ENCODE measurements at places on chromosomes 6 and 20.

DNA sequence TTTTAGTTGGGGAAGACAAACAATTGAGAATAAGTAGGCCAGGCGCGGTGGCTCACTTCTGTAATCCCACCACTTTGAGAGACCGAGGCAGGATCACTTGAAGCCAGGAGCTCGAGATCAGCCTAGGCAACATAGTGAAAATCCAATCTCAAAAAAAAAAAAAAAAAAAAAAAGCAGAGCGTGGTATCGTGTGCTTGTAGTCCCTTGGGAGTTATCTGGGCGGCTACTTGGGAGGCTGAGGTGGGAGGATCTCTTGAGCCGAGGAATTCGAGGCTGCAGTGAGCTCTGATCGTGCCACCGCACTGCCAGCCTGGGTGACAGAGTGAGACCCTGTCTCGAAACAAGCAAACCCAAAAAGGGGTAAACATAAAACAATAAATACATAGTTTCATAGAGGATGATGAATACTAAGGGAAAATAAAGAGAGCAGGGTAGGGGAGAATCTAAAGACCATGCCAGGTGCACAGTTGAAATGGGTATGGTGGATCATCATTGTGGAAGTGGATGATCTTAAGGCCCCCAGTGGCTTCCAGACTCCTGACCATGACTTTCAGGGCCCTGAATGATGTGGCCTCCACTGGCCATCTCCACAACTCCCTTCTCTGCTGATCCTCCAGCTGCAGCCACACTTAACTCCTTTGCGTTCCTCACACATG lies 947 bp downstream of the POFUT1 start:
- no peak for DNase-seq

DNA sequence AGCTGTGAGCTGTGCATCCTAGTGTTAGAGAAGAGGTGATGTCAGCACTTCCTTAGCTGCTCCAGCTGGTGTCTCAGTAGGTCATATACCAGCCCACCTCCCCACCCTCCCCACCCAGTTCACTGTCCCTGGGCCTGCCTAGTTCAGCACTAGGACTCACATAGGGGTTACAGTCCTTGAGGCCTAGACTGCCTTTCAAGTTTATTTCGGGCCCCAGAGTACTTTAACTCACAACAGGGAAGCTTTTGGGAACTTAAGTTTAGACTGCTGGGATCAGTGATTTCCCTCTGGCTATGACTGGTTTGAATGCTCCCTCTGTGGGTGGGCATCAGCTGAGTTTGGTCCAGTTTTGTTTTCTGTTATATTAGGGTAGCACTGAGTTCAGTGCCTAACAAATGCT lies 139.2 kb upstream of the MMS22L start:
- no peak for DNase-seq

DNA sequence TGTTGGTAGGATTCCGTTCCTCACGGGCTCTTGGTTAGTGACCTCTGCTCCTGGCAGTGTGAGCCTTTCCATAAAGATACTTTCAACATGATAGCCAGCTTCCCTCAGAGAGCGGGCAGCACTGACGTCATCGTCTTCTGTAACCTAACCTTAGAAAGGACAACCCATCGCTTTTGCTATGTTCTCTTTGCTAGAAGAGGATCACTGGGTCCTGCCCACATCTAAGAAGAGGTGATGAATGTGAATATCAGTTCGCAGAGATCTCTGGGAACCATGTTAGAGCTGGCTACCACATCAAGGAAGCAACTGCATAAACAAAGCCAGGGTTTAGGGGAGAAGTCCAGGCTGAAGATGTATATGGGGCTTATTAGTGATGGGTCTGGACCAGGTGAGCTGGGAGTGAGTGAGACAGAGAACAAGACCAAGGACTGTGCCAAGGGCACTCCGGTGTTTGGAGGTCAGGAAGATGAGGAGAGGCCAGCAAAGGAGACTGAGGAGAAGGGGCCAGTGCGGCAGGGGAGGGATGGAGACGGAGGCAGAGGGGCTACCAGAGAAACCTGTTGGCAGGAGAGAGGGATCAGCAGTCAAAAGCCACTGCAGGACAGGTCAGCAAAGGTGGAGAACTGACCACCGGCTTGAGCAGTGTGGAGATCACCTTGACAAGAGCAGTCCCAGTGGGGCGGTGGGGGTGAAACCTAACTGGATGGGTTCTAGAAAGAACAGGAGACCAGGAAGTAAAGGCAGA lies 39.7 kb downstream of the PIM1 start:
- no peak for DNase-seq

GRCh38 chr20:2022163-2022562 lies 28.3 kb upstream of the PDYN start:
- no peak for DNase-seq

GRCh38 chr6:120282005-120282404 lies 932.4 kb upstream of the MAN1A1 start:
- DNase-seq: no peak

- peak; percentile 46 for DNase-seq
These were observed 526 bp downstream of the SOD2 start for GRCh38 chr6:159692303-159693127.

DNA sequence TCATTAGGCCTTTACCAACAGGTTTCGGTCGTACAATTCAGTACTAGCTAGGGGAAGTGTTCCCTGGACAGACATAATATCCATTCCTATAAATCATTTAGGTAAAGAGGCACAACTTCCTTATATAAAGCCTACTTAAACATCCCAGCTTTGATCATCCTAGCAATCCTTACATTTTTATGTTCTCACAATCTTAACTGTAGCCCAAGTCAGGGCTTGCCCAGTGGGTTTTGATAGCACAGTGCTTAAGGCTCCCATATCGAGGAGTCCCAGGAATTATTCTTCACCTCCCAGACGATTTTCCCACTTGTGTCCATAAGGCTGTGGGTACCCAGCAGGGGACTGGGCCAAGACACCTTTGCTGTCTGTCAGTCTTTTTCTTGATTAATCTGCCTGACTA lies 63.2 kb downstream of the E2F3 start:
- DNase-seq: no peak

GRCh38 chr6:167689751-167690150 lies 137.0 kb upstream of the AFDN start:
- DNase-seq: no peak

- no peak for DNase-seq
These were observed 9.6 kb upstream of the BTN3A2 start for GRCh38 chr6:26355366-26355765.

DNA sequence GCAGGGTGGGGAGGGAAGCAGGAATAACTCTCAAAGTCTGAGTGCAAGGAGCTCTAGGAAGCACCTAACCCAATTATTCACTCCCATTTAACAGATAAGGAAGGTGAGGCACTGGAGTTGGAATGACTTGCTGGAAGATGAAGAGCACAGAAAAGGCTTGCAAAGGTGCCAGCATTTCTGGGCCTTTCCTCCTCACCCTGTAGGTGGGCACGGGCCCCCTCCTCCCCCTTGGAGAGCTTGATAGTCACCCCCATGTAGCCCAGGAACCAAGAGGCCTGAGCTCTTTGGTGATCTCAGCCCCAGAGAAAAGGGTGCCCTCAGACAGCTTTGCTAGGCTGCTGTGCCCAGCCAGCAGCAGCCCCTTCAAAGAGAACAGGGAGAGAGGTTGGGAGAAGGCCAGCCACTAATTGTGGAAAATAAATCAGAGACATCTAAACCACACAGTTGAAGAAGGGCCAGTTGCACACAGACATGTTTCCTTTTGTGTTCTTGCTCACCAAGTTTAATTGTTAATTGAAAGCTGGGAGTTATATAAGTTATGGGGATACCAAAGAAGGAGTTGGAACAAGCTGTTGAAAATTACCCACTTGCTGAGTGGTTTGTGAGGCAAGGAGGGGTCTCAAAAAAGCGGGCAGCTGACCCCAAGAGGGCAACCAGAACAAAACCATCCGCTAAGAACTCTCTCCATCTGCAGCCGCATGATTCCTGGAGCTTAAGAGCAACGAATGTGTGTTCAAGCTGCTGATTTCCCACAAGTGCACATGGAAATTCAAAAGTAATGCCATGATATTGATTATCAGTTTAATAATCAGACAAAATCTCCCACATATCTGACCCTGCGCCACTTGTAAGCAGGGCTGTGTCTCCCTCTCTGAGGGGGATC lies 77.0 kb downstream of the MRPL14 start:
- DNase-seq: no peak

- DNase-seq: no peak
These were observed 23.4 kb upstream of the SCUBE3 start for GRCh38 chr6:35190306-35190705.

DNA sequence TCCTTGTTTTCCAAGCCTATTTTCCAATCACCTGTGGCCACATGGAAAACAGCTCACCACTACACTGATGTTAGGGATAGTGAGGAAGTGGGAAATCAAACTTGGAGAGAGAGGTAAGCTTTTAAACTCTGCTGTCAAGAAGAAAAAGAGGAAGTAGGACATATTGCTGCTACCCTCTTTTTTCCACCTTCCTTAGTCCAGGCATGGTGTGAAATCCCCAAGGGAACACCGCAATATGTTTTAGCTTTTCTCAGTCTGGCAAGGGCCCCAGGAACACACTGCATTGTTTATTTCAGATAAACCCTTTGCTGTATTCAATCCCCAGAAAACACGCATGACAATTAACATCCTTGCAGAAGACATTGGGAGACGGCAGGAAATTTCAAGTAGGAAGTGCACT lies 61.3 kb downstream of the HS3ST5 start:
- DNase-seq: no peak

- DNase-seq: peak; percentile 59
These were observed 154.7 kb downstream of the JARID2 start for GRCh38 chr6:15400572-15401004.

- DNase-seq: no peak
These were observed 4.1 kb downstream of the ZC3H12D start for GRCh38 chr6:149480502-149481280.

DNA sequence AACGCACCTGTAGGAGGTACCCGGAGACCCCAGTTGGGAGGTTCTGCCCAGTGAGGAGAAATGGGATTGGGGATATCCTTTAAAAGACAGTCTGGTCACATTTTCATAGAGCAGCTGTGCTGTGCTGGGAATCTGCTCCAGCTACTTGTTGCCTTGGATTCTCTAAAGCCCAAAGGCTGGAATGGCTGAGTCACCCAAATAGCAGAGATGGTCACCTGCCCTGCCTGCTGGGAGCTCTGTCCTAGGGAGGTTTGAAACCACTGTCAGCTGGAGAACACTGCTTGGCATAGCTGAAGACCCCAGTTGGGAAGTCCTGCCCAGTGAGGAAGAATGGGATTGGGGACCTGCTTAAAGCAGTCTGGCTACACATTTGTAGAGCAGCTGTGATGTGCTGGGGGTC lies 34.8 kb upstream of the TFB1M start:
- no peak for DNase-seq

DNA sequence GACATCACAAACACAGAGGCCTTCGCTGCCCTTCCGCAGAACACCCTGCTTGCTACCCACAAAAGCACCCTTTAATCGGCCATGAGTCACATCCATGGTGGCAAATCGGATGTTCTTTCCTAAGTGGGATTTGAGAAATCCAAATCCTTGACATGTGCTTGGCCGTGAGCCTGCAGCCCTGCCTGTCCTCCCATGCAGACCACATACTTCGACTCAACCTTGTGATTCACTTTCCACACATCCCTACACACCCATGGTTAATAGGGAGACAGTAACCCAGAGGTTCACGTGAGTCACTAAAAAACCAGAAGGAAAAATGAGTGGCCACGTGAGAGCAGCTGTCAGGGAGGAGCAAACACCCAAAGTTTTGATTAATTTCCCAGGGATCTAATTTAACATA lies 19.4 kb downstream of the RAMACL start:
- no peak for DNase-seq

DNA sequence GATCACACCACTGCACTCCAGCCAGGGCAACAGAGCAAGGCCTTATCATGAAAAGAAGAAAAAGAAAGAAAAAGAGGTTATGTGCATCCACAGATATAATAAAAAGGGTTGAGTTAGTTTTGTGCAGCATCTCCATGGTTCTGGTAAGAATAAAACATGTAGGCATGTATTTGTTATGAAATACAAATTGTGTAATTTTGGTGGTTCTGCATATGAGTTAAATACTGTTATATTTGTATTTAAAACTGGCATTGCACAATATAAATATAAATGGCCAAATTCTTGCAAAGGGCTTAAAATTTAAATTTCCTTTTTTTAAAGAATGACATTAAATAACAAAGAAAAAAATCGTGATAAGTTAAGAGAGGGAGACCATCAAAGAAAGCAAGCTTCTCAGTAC lies 159.1 kb upstream of the PREP start:
- DNase-seq: no peak

DNA sequence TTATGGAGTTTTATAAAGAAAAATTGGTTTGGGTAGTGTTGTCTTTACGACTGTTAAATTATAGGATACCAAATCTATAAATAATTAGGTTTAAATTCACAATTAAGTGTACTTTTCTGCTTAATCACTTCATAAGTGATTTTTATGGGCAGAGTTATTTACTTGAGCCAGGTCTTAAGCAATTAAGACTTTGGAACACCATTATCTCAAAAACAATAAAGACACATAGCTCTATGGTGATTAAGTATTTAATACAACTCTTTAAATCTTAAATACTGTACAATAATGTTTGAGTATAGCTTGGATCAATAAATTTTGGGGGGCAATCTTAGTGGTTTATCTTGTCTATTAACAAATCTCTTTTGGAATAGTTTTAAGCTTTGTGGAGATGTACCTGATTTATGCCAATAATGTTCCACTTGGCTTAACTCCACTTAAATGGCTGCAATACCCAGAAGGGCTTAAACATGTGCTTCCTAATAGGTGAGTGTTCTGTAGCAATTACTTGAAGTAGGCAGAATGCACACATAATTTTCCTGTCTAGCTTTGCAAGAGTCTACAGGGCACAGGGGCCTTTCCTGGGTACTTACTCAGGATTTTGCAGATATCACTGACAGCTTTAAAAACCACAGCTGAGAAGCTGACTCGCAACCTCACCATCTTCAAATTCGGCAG lies 7.5 kb downstream of the FERMT1 start:
- no peak for DNase-seq

DNA sequence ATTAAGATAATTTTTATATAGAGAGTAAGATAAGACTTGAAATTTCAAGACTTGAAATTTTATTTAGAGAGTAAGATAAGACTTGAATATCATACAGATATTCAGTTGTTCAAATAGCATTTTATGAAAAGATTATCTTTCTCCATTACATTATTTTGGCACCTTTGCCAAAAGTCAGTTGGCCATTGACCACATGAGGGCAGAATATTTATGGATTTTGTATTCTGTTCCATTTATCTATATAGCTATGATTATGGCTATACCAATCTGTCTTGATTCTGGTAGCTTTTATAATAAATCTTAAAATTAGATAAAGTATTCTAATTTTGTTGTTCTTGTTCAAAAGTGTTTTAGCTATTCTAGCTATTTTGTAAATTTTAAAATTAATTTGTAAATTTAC lies 537.9 kb upstream of the GJE1 start:
- no peak for DNase-seq

DNA sequence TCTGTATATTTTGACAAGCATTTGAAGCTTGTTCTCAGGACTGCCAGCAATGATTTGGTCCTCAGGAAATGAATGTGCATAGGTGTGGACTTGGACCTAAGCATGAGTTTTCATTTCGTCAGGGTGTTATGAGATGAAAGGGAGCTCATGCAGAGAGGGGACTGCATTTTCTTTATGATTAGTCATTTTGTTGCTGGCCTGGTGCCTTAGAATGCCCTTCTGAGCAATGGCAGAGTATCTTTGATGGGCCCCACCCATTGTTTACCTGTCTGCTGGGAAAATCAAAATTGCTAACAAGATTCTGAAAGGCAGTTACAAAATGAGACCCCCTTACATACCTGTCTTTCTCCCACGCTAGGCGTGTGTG lies 51.5 kb upstream of the MTHFD1L start:
- no peak for DNase-seq
